Stimulated activated CD8-positive, alpha-beta memory T cell treated with anti-CD3 and anti-CD28 coated beads, Interleukin-15, amount 100 ng/mL, for 4 hours (primary cell): ENCODE measurements at places on chromosomes 13 and 19.

- no peak for DNase-seq
Measured at GRCh38 chr13:110131424-110131823, 175.5 kb downstream of the COL4A1 start.

GRCh38 chr13:36959456-36960116 lies 39.5 kb upstream of the SMAD9 start:
- DNase-seq: no peak

GRCh38 chr13:94708031-94708859 lies 4.1 kb downstream of the SOX21 start:
- DNase-seq: no peak

- DNase-seq: no peak
Measured at GRCh38 chr19:54674021-54674617, 11.3 kb downstream of the LILRB4 start.

DNA sequence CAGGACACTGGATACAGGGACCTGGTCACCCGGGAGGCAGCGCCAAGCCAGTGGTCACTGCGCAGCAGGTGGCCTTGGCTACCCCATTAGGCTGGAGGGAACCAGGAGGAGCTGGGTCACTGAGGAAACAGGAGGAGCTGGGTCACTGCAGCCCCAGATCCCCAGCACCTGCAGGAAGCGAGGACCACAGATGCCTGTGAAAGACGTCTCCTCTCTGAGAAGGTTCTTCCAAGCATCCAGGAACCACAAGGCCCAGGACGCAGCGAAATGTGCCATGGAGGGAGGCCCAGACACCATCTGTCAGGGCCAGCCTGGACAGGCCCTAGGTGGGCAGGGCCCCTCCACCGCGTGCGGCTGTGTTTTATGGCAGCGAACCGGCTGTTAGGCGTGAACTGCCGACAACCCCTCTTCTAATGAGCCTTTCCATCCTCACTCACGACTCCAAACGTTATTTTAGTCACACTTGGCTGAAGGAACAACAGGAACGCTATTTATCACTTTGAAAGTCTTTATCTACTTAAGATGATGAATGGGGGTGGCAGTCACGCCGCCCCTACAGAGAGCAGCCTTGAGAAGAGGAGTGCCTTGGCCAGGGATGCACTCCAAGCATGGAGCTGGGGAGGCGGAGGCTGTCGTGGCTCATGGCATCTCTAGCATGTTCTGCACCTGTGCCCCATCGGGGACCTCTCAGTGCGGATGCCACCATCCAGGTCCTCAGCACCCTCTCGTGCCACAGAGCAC lies 53.3 kb downstream of the CEBPG start:
- no peak for DNase-seq

GRCh38 chr19:31113293-31113692 lies 235.9 kb downstream of the TSHZ3 start:
- no peak for DNase-seq

GRCh38 chr19:56252699-56253422 lies 19.7 kb upstream of the EDDM13 start:
- peak; percentile 22 for DNase-seq

DNA sequence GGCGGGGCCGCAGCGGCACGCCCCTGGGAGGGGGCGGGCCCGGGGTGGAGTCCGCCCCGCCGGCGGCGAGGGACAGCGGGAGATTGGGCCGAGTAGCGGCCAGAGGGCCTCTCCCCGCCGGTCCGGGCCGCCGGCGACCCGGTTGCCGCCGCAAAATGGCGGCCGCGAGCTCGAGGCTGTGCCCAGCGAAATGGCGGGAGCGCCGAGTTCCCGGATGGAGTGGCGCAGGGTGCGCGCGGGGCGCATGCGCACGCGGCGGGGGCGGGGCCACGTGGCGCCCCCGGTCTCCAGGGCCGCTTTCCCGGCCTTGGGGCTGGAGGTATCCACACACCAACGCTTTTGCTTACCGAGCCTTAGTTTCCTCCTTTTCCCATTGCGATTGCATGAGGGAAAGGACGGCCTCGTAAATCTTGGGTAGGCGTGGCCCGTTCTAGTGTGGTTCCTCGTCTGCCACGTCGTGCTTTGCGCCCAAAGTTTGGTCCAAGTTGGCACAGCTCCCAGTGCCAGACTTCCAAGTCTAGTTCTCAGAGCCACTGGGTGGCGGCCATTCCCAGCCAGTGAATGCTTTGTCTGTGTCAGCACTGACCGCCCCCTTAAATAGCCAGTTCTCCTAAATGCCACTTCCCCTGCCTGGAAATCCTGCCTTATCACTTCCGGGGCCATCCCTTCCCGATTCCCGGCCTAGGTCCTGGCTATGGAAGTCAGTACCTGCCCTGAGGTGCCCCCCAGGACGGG lies 513 bp downstream of the CIRBP start:
- DNase-seq: peak; percentile 69

DNA sequence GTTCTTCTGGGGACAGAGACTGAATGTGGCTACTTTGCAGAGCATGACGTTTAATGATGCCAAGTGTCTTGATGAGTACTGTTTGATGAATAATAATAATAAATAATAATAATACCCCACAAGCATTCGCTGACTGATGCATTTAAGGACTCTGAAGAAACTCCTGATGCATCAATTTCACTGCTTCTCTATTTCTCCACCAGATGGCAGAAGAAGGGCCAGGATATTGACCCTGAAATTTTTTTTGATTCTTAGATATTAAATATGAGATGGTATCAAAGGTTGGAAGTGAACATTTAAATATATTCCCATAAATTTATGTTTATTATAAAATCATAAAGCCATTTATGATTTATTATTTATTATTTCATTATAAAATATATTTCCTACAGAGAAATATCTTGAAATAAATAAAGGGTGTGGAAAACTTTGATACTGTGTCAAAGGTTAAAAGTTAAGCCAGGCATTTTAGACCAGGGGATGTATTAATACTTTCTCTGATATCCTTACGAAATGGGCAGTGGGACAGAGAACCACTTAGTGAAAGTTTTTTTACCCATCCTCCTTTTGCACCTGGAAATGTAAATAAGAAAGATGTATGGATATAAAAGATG lies 170.9 kb downstream of the LACC1 start:
- no peak for DNase-seq

GRCh38 chr19:46661735-46662592 lies 982 bp upstream of the DACT3 start:
- peak; percentile 58 for DNase-seq

DNA sequence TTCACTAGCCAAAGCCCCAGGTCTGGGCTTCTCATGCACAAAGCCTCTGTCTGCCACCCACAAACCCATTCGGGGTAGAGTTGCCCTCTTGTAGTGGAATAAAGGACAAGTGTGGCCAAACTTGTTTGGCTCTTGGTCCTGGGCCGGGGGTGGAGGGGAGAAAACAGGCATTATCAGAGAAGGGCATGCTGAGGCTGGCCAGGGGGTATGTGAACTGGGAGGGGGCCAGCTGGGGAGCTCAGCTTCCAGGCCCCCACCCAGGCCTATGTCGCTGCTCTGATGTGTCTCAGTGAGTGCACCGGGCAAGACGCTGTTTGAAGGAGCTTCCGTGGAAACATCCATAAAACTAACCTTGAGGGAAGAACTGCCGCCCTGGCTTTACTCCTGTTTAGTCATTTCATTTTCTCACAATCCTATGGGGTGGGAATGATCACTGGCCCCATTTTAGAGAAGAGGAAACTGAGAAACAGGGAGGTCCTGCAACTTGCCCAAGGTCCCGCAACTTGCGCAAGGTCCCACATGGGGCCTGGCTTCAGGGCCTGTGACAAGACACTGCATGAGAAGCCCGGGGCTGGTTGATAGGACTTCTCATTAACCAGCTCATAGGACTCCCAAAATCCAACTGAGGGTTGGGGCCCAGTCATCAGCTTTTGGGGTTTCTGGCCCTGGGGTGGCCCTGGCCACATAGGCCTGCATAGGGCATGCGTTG lies 30.8 kb downstream of the CCNE1 start:
- DNase-seq: no peak

DNA sequence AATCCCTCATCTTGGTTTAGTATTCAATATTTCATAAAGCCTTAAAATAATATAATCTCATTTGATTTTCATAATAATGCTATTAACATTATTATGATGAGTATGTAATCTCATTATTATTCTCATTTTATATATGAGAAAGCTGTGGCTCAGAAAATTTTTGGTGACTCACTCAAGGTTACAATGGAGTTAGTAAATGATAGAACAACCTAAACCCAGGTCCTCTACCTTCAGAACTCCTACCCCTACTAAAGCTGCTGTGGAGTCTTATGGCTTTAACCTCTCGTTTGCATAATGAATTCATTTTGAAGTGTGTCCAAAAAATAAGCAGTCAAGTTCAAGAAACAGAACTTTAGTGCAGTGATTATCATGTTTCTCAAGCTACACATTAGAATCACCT lies 226.3 kb downstream of the TBC1D4 start:
- DNase-seq: no peak

DNA sequence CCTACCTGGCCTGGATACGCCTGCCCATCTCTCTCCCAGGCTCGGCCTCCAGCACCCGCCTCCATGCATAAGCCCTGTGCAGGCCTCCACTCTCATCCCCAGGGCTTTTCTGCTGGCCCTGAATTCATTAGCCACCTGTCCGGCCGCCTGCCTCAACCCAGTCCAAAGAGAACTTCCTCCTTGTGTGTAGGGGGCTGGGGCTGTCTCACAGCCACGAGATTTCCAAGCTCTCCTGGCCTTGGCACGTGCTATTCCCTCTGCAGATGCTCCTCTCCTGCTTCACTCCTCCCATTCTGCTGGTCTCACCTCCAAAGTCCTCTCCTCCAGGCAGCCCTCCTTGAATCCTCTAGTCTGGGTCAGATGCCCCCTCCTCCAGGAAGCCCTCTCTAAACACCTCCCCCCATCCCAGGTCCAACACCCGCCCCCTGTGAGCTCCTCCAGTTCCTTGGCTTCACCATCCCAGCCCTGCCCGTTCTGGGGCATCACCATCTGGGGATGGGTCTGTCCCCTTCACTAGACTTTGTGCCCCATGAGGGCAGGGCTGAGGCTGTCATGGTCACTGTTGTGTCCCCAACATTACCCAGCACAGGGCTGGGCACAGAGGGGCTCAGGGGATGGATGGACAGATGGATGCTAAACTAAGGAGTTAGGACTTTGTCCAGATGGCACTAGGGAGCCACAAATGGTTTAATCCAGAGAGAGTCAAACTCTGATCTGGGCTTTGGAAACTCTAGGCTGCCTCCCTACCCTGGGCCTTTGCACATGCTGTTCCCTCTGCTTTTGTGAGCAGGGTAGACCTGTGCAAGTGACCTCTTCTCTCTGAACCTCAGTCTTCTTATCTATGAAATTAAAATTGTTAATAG lies 14.8 kb downstream of the MEIS3 start:
- DNase-seq: no peak

DNA sequence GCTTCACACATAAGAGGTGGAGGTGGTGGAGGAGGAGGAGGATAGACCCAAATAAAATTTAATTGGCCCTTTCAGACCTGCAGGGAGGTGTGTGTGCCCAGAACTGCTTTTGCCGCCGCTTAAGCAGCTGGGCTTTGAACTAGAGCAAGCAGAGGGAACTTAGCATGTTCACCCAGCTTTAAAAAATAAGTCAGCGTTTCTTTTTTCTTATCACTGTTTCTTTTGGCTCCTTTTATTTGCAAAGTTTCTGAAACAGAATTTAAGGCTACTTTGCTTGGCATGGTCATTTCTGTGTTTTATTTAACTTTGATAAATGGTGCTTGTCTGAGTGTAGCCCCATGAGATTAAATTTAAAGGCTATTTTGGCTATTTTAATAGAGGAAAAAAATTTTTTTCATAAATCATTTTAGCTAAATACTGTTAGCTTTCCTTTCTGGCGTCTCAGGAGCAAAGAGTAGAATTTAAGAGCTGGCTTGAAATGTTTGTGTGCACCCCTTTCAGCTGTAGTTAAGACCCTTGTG lies 43.3 kb upstream of the RNF113B start:
- no peak for DNase-seq

DNA sequence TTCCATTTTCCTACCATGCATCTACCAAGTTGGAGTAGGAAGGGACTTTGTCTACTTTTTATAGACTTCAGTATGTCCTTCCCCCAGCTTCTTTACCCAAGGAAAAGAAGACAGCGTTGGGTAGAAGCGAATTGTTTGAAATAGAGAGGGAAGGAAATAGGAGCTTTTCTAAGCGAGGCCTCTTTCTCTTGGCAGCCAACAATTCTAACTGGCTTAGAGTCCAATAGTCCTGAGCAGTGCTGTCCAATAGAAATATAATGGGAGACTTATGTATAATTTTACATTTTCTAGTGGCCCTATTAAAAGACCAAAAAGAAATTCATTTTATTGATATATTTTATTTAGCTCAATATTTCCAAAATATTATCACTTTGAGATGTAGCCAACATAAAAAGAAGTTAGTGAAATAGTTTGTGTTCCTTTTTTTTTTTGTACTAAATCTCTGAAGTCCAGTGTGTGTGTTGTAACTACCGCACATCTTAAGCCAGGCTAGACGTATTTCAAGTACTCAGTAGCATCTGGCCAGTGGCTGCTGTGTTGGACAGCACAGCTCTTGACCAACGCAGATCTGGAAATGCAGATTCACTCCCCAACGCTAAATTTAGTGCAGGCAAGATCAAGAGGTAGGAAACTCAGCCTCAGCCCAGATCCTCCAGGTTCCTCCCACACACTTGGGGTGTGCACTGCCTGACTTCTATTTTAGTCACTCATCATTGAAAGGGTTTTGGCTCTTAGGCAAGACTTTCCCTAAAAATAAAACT lies 179.2 kb downstream of the SHISA2 start:
- no peak for DNase-seq

DNA sequence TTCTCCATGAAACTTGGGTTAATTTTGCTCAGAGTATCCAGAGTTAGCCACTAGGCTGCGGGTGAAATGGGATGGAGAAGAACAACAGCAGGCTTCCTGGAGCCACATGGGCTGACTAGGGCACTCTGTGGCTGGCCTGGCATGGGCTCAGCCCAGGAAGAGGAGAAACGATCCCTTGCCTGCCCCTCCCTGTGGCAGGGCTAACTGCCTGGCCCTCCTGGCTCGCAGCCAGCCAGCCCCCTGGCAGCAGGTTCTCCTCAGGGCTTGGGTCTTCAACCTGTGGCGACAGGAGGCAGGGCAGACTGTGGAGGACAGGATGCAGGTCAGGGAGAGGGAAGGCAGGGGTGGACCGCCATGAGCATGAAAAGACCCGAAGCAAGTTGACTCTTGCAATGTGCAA lies 78.7 kb upstream of the GPR183 start:
- no peak for DNase-seq

DNA sequence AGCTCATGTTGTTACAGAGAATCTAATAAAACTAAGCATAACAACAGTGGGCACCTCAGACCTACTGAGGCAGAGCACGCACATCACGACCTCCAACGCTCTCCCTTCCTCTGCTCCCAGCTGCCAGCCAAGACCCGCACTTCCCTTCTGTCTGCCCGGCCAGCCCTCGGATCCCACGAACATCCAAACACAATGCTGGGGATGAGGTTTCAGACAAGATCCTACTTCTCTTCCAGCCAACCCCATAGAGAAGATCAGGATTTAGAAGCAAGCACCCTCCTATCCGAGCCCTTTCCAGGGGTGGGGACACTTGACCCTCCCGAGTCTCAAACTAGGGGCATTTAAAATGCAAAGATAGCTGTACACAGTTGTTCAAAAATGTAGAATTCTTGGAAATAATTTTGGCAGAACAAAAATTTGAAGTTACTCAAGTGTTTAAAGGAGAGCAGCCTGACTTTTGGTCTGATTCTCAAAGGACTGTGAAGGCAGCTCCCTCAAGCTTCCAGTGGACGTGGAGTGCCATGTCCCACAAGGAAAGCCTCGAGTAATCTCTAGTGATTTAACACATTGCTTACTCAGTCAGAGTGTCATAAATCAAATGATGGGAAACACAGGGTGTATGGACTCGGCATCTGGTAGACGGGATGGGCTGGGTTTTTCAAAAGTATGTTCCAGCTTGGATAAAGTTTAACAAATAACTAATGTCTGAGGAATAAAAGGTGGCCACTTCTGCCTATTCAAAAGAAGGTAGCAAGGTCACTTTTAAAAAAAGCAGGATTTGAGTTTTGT lies 32.8 kb downstream of the ANKRD10 start:
- no peak for DNase-seq

GRCh38 chr13:43787518-43787891 lies 733 bp upstream of the ENOX1 start:
- DNase-seq: no peak
